ENCODE measurements at places on chromosomes 4 and X.

DNA sequence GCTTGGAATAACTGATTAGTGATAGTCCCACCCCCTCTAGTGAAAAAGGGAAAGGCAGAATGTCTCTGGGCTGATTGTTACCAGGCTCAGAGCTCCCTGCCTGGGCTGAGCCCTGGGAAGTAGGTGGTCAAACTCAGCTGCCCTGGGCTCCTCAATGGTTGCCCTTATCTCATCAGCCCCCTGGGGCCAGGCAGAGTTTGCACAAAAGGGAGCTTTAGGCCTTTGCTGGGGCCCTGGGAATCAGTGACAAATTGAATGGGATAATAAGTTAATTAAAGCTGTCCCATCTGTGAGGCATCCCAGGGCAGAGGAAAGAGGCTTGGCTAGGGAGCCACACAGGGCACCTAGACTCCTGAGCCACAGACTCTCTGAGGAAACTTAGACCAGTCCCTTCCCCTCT, 89.0 kb downstream of the EFNB1 start:
- DNase-seq: no peak

DNA sequence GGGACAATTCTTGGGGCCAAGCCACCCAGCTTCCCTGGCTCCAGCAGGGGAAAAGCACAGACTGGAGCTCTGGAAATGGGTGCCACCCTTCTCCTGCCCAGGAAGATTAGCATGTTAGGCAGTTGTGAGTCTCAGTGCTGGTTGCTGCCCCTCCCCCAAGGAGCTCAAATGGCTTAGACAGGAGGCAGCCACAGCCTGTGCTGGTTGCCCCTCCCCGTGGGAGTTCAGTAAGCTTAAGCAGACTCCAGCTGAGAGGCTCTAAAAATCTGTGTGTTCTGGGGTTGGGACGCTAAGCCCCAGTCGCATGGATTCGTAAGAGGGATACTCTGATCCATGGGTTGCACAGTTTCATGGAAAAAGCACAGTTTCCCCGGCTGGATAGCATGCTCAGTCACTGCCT, 92.7 kb upstream of the NDST3 start:
- DNase-seq: no peak

DNA sequence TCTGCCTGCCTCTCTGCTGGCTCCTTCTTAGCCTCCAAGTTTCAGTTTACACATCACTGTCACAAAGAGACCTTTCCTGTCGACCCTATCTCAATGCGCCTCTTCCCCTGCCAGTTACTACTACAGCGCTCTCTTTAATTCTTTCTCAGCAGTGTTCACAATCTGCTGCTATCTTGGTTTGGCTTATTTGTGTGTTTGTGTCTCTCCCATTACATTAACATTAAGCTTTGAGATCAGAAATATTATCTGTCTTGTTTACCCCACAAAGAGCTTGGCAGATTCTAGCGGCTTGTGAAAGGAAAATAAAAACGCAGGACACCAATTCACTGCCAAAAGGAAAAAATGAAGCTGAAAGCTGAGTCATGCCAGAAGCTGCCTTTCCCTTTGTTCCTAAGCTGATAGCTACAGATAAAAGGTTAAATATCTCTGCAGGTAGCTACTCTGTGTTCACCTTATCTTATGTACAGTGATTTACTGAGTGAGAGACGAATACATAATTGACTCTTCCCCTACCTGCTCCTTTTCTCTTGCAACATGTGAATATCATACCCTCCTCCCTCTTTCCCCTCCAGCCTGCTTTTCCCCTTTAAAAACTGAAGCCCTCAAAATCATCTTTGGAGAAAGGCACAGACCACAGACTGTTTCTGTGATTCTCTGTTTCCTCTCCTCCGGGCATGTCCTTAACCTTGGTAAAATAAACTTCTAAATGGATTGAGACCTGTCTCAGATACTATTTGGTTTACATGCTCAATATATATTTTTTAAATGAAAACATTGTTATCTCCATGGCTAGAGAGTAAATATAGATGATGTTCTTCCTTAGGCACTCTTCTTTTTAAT, 19.3 kb upstream of the SLC9A7 start:
- DNase-seq: no peak

GRCh38 chr4:20829617-20830357, 129.5 kb downstream of the PACRGL start:
- no peak for DNase-seq

- no peak for DNase-seq
These were observed 343.9 kb downstream of the UNC5C start for GRCh38 chr4:95204873-95205272.

DNA sequence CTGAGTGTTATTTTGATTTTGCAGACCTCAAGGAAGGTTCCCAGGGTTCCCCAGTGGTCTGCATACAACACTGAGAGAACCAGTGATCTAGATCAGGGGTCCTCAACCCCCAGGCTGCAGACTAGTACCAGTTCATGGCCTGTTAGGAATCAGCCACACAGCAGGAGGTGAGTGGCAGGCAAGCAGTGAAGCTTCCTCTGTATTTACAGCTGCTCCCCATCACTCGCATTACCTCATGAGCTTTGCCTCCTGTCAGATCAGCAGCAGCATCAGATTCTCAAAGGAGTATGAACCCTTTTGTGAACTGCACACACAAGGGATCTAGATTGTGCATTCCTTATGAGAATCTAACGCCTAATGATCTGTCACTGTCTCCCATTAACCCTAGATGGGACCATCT, 28.5 kb downstream of the EDNRA start:
- DNase-seq: no peak

- no peak for DNase-seq
These were observed 111.1 kb downstream of the HMX1 start for GRCh38 chr4:8760561-8760960.

- no peak for DNase-seq
These were observed 7.6 kb upstream of the LNX1 start for GRCh38 chr4:53598901-53599300.

DNA sequence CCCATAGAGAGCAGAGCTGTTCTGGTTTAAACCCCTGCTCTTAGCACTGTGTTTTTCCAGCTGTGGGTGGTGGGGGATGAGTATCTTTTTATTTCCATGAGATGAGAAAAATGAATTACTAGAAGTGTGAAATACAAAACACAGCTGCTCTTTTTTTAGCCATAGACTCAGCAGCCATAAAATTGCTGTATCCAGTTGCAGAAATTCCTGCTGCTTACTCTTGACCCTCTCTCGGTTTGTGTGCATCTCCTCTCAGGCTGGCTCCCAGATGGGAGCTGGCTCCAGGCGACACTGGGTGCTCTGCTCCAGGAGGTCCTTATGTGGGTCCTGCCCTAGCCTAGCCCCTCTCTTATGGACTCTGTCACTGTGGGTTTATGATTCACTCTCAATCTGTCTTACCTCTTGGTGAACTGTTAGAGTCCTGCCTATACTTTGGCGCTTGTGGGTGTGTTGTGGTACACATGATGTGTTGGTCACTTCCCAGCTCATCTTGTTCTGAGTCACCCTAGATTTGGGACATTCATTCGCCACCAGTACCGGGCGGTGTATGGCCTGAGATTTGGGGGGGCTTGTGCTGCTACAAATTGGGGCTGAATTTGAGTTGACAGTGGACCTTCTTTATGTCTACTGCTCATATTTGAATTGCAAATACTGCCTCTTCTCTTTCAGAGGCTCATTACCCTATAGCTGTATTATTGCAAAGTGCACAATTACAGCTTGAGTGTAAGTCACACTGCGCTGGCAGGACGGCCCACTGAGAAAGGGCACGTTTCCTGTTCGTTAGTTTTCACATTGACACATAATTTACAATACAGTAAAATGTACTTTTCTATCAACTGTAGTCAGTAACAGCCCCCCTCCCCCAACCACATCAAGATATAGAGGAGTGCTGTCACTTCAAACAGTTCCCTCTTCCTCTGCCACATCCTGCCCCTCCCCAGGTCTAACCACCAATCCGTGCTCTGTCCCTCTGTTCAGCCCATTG, 46.9 kb upstream of the MSANTD1 start:
- DNase-seq: no peak

DNA sequence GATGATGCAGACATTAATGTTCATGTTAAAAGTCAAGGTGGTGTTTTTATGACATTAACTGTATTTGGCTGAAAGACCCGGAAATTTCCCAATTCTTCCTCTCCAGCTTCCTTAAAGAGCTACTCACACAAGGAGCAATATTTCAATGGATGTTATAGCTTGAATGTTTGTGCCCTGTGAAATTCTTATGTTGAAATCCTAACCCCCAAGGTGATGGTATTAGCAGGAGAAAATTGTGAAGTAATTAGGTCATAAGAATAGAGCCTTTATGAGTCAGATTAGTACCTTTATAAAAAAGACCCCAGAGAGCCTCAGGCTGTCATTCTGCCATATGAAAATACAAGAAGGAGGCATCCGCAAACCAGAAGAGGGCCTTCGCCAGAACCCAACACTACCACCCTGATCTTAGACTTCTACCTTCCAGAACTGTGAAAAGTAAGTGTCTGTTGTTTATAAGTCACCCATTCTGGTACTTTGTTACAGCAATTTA, 3.6 kb downstream of the TLR1 start:
- no peak for DNase-seq

DNA sequence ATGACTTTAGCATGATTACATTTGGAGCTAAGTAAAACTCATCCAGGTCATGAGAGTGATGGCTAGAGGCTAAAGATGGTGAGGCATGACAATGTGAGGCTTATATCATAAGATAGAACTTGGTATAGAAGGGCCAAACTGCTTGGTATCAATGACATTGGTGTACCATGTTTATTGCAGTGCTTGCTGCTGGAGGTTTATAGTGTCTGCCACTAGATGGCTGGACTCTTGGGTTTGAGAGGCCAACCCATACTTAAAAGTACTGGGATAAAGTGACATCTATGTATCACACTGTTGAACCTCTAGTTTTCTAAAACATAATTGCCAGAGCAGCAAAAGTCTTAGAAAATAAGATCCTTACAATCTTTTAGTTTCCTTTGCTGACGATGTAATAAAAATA, 83.0 kb upstream of the TACR3 start:
- DNase-seq: no peak

DNA sequence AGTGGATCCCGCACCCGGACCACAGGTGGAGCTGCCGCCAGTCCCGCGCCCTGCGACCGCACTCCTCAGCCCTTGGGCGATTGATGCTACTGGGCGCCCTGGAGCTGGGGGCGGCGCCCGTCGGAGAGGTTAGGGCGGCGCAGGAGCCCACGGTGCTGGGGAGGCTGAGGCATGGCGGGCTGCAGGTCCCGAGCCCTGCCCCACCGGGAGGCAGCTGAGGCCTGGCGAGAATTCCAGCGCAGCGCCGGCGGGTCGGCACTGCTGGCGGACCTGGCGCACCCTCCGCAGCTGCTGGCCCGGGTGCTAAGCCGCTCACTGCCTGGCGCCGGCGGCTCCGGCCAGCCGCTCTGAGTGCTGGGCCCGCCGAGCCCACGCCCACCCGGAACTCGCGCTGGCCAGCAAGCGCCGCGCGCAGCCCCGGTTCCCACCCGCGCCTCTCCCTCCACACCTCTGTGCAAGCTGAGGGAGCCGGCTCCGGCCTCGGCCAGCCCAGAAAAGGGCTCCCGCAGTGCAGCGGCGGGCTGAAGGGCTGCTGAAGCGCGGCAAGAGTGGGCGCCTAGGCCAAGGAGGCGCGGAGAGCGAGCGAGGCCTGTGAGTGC, 1256.5 kb downstream of the STIM2 start:
- DNase-seq: no peak

Data from AG09309 (cell line).